ENCODE measurements at places on chromosomes 2 and 18. TPM values are rescaled to one million over a fixed set of nuclear protein-coding genes. Genes with fewer than 3 reads are reported as not detected.

The IL36G gene
- polyA plus RNA-seq, result 0.43 TPM

The IER3IP1 gene
- polyA plus RNA-seq, result 17.2 TPM

The EVX2 gene
- polyA plus RNA-seq, result not detected

The MGAT4A gene
- 0.17 TPM for polyA plus RNA-seq

The NRP2 gene
- polyA plus RNA-seq, result 13.2 TPM

The KCNG2 gene
- not detected for polyA plus RNA-seq

The GLI2 gene
- polyA plus RNA-seq, result not detected
